Sigmoid colon (tissue), 7 donors: ENCODE measurements at places on chromosomes 4 and X. TPM values are rescaled to one million over a fixed set of nuclear protein-coding genes. Genes with fewer than 3 reads are reported as not detected.

DNA sequence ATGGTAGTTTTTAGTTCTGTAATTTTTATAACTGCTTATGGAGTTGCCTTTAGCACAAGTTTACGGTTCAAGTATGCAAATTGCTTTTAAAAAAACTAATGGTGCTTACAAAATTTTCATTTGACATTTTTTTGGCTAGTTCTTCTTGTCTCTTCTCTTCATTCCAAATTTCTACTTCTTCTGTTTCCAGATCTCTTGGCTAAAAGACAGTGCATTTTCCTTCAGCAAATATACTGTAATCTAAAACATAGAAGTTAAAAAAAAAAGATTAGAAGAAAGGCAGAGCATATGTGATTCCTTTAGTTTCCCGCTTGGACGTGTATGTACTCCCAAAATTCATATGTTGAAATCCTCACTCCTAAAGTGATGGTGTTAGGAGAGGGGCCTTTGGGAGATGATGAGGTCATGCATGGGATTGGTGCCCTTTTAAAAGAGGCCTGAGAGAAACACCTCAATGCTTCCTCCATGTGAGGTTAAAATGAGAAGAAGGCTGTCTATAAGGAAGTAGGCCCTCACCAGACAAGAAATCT, 132.1 kb upstream of the NPY2R start:
- no peak for DNase-seq

GRCh38 chr4:39085891-39086290, 23.9 kb downstream of the KLHL5 start:
- no peak for DNase-seq

- no peak for DNase-seq
These were observed 106.1 kb downstream of the ARAP2 start for GRCh38 chr4:36138220-36138619.

- no peak for DNase-seq
These were observed 8.4 kb upstream of the PRDM8 start for GRCh38 chr4:80188801-80189458.

GRCh38 chrX:153670748-153671588, 2.6 kb downstream of the PNCK start:
- DNase-seq = peak; percentile 52

- no peak for DNase-seq
These were observed 49.9 kb upstream of the SLC4A4 start for GRCh38 chr4:71288875-71289274.

- DNase-seq = no peak
These were observed 11.8 kb upstream of the SH3RF1 start for GRCh38 chr4:169282429-169283113.

DNA sequence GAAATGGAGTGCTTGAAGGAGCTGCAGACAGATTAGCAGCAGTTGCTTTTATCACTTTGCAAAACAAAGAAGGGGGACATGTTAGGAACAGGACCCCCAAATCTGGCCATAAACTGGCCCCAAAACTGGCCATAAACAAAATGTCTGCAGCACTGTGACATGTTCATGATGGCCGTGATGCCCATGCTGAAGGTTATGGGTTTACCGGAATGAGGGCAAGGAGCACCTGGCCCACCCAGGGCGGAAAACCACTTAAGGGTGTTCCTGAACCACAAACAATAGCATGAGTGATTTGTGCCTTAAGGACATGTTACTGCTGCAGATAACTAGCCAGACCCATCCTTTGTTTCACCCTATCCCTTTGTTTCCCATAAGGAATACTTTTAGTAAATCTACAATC, 79.6 kb upstream of the GC start:
- DNase-seq = no peak

GRCh38 chrX:103628386-103629317, at the start of gene TCEAL1:
TCEAL1 (plus strand) TSS chrX:103628975; CDS start chrX:103629917, 942 bp downstream.
- DNase-seq = peak; percentile 89

DNA sequence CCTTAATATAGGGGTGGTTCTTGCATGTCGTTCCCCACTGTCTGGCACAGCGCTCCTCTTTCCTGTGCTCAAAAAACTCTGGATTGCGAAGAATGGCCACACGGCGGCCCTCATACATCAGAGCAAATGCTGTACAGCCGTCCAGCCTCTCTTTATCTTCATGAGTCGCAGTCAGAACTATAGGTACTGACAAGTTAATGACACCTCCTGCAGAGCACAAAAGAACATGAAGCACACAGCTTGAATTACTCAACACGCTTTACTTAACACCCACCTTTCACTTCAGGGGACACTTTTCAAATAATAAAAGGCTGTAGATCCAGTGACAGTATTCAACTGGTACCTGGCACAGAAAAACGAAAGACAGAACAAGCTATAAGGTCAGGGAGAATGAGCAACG, 65.3 kb downstream of the PAPSS1 start:
- DNase-seq = no peak

Gene HEPH
- total RNA-seq = 152 TPM

Gene ADGRG4
- total RNA-seq = not detected

- DNase-seq = no peak
These were observed 11.5 kb upstream of the TBC1D1 start for GRCh38 chr4:37879365-37879764.

GRCh38 chrX:9133426-9133825, 99.5 kb upstream of the FAM9B start:
- DNase-seq = no peak

GRCh38 chrX:94524867-94525266, 850.9 kb downstream of the FAM133A start:
- DNase-seq = no peak

- DNase-seq = no peak
These were observed 28.6 kb downstream of the DCLK2 start for GRCh38 chr4:150106886-150107285.

- no peak for DNase-seq
These were observed 39.5 kb downstream of the HOPX start for GRCh38 chr4:56641494-56642051.

- no peak for DNase-seq
These were observed 4.6 kb downstream of the TREX2 start for GRCh38 chrX:153441296-153441695.

Gene NSDHL
- 8.6 TPM for total RNA-seq

DNA sequence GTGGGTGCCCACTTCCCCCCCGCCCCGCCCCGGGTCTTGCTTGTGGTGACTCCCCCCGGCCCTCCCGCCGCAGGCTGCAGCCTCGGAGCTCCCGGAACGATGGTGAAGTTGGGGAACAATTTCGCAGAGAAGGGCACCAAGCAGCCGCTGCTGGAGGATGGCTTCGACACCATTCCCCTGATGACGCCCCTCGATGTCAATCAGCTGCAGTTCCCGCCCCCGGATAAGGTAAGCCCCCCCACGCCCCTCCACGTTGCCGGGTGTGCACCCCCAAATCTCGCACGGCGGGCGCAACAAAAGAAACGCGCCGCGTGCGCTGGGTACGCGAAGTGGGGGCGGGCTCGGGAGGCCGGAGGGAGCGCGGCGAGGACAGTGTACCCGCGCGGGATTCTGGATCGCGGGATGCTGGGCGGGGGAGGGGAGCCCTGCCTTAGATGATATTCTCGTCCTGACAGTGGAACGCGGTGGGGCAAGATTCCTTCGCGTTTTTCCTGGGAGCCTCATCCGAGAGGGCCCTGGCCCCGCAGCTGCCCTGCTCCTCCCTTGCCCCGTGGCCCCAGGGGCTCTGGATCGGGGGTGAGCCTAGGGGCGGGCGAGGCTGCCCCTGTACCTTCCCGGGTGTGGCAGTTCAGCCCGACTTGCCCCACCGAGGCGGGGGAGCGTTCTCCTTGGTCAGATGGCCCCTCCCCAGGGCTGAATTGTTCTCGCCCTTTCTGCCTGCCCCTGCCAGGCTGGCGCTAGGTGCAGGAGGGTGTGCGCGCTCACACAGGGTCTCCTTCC, 819 bp downstream of the NSG1 start:
- peak; percentile 56 for DNase-seq

Gene GC
- total RNA-seq = not detected

Gene ZFP92
- total RNA-seq = 2.1 TPM

Gene AGTR2
- 0.28 TPM for total RNA-seq

DNA sequence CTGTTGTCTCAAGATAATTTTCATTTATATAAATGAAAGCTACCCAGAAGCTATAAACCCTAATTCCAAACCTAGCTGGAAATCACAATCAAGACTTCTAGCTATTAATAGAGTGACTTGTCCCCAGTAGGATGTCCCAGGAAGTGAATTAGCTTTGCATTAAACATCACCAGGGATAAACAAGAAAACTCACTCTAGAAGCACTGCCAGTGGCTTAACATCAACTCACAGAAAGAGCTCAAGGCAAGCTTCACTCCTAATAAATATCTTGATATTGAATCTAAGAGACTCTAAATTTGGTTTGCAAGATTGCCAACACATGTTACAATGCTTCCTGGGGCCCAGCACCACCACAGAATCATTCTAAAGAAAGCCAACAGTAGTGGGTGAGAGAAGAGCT, 468.7 kb upstream of the FAM241A start:
- no peak for DNase-seq

- no peak for DNase-seq
These were observed 23.1 kb upstream of the TLR7 start for GRCh38 chrX:12843668-12844279.

Gene SAT1
- total RNA-seq = 321 TPM

DNA sequence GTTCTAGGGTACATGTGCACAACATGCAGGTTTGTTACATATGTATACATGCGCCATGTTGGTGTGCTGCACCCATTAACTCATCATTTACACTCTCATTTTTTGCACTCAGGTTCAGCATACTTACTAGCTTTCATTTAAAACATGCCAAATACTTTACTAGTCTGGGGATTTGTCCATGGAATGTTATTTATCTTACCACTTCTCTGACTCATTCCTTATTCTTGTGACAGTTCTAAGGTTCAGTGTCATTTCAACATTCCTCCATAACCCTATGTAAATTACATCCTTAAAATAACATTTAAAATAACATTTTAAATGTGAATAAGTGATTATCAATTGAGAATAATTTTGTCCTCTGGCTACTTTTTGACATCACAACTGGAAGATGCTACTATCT, 19.5 kb upstream of the SYTL5 start:
- no peak for DNase-seq

Gene CXCL9
- total RNA-seq = not detected

Gene PNMA3
- 0.16 TPM for total RNA-seq

Gene SPANXN4
- total RNA-seq = not detected

Gene CAMK2D
- 75.1 TPM for total RNA-seq

Gene MAGEC3
- not detected for total RNA-seq

Gene BGN
- total RNA-seq = 5.7 TPM
